C1 segment of cervical spinal cord (tissue), 14 donors: ENCODE measurements at places on chromosomes 1 and 21.
A peak's percentile ranks its signal among the peaks of the same experiment; 100 is the strongest.

GRCh38 chr1:186948535-186948934 lies 119.8 kb downstream of the PLA2G4A start:
- no peak for DNase-seq

DNA sequence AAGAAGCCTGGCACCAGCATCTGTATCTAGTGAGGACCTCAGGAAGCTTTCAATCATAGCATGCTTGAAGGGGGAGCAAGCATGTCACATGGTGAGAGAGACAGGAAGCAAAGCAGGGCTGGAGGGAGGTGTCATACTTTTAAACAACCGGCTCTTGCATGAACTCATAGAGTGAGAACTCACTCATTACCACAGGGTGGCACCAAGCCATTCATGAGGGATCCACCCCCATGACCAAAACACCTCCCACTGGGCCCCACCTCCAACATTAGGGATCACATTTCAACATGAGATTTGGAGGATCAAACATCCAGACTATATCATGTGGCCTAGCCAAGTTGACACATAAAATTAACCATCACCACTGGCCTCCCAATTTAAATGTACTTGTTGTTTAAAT lies 125.1 kb upstream of the KCND3 start:
- no peak for DNase-seq

DNA sequence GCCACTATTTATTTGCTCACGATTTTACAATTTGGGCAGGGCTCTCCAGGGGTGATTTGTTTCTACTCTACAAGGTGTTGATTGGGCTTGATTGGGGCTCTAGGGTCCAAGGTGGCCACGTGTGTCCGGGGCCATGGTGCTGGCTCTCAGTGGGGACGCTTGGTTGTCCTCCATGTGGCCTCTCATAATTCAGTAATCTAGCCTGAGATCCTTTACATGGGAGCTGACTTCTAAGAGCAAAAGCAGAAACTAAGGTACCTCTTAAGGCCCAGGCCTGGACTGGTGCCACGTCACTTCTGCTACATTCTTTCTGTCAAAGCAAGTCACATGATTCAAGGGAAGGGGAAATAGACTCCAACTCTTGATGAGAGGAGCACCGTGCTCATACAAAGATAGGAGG lies 8.1 kb upstream of the PSRC1 start:
- no peak for DNase-seq

DNA sequence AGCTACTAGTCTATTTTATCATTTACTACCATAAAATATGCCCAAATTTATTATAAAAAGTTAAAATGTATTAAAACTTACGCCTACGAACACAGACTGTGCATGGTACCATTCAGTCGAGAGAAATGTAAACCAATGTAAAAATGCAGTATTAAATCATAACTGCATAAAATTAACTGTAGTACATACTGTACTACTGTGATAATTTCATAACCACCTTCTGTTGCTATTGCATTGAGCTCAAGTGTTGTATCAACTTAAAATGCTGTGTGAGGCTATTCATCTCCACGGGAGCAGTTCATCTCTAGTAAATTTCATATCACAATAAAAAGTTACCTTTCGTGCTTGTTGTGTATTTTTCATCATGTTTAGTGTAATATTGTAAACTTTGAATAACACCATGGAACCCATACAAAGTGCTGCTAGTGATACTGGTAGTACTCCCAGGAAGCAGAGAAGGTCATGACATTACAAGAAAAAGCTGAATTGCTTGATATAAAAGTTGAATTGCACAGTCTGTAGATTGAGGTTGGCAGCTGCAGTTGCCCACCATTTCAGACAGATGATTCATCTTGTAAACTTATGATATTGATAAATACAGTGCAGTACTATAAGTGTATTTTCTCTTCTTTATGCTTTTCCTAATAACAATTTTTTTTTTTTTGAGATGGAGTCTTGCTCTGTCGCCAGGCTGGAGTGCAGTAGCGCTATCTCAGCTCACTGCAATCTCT lies 19.0 kb upstream of the CENPF start:
- DNase-seq, result no peak

- no peak for DNase-seq
These were observed 93.0 kb downstream of the USH2A start for GRCh38 chr1:216330262-216330661.

DNA sequence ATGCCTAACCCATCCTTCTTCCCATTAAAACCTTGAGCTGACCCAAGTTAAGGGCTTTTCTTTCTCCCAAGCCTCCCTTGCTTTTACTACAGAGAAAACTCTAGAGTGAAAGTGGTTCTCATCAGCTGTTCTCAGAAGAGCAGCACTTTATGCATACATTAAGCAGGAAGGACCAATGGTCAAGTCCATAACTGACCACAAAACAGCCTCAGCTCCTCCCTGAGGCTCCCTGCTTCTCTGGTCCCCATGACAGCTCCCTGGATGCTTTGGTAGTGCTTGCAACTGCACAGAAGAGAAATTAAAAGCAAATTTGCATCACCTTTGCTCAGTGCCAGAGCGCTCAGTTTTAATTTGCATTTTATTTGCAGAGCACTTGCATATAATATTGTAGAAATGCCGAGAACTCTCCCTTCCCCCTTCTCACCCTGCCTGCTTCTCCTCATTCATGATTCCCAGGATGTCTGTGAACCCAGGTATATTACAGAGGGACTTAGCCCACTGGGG lies 56.1 kb downstream of the LMX1A start:
- DNase-seq, result no peak

DNA sequence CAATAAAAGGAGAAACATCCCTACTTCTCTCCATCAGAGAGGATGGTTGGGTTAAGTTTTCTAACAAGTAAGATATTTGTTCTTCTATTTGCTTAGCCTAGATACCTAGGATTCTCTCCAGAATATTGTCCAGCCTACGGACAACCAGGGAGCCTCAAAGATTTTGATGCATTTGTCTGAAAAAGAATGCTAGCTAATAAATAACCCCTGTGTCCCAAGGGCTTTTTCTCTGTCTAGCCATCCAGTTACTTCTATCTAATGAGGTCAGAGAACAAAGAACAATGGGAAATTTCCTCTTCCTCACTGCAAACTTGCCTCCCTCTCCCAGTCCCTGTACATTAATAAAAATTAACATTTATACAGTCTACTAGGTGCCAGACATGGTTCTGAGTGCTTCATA lies 810 bp downstream of the RGS5 start:
- no peak for DNase-seq

GRCh38 chr21:34965200-34966174 lies 83.6 kb downstream of the RUNX1 start:
- DNase-seq, result no peak

- no peak for DNase-seq
These were observed 33.9 kb upstream of the CAMK1G start for GRCh38 chr1:209549443-209550205.

- DNase-seq, result peak; percentile 51
These were observed 31.1 kb upstream of the ZBTB40 start for GRCh38 chr1:22420455-22421053.

- DNase-seq, result no peak
These were observed 7.1 kb upstream of the MAP1LC3C start for GRCh38 chr1:242005866-242006535.

GRCh38 chr21:29800056-29800455 lies 139.7 kb downstream of the GRIK1 start:
- DNase-seq, result no peak

DNA sequence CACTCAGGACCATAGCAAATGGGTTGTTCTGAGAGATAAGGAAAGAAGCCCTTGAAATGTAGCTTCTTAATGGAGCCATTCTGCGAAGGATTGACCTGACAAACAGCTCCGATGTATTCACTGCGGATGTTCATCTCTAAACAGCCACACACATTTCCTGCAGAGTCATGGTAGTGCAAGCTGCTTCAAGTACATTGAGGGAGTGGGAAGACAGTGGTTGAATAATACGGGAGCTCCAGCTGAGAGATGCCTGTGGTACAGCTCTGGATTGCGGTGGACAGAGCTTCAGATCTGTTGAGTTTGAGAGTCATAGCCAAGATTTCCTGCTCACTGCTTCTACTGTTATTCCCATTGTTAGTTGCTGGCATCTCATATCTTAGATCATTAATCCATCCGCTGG lies 86.6 kb downstream of the ZBTB18 start:
- DNase-seq, result no peak

DNA sequence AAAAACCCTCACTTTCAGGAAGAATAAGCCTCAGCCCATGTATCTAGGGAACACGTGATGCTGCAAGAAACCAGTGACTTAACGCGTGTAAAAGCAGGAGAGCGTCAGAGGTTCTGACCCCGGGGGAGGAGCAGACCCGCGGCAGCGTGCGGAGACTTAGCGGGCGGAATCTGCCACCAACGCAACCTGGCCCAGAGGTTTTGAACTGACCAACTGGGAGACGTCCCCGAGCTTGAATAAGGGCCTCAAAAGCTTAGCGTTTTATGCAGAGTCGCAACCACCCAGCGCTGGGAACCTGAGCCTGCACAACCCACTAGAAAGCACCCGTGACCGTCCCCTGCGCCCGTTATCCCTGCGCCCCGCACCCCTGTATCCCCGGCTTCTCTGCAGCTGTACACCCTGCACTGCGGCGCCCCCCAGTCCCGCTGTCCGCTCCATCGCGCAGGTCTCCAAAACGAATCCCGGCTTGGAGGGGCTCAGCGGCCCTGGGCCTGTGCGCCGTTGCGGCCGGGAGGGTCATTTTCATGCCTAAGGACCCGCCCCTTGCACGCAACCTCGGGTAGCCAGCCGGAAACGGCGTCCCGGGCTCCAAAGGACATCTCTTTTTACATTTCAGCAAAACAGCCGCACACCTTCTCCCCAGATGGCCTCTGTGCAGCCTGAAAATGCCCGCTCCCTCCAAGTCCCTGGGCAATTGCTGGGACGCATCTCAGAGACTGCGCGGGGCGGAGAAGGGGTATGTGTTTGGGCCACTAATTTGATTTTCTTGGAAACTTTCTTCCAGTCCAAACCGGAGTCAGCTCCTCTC lies 29.4 kb upstream of the TRIM17 start:
- no peak for DNase-seq

GRCh38 chr1:180953291-180954004 lies 40.8 kb downstream of the KIAA1614 start:
- no peak for DNase-seq

DNA sequence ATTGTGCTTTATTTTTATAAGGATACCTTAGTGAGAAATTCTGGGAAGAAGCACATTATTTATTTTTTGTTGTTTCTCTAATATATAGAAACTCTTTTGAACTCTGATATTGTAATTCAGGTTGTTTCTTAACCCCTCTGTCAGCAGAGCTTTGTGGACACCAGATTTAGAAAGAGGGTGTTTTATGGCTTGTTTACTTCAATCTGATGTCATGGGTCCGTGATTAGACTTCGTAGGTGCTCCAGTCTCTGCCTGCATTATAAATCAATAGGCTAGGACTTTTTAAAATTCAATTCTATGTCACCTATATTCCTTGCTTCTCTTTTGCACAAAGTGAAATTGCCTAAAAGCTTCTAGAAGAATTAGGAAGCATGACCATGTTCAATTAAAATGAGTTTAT lies 47.3 kb upstream of the CCDC190 start:
- no peak for DNase-seq

DNA sequence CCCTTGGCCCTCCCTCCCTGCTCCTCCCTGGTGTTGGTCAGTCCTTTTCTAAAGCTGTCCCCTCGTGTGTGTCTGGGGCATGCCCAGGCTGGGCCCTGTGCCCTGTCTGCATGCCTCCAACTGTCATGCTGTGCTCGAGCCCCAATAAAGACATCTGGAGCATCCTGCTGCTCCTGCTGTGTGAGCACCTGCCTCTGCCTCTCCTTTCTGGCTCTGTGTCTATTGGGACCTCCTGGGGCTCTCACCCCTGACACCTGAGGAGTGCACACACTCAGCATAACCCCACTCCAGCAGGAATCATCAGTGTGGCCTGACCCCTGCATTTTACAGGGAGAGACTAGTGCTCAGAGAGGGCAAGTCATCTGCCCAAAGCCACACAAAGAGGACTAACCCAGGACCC lies 23.7 kb downstream of the KCNC4 start:
- no peak for DNase-seq

DNA sequence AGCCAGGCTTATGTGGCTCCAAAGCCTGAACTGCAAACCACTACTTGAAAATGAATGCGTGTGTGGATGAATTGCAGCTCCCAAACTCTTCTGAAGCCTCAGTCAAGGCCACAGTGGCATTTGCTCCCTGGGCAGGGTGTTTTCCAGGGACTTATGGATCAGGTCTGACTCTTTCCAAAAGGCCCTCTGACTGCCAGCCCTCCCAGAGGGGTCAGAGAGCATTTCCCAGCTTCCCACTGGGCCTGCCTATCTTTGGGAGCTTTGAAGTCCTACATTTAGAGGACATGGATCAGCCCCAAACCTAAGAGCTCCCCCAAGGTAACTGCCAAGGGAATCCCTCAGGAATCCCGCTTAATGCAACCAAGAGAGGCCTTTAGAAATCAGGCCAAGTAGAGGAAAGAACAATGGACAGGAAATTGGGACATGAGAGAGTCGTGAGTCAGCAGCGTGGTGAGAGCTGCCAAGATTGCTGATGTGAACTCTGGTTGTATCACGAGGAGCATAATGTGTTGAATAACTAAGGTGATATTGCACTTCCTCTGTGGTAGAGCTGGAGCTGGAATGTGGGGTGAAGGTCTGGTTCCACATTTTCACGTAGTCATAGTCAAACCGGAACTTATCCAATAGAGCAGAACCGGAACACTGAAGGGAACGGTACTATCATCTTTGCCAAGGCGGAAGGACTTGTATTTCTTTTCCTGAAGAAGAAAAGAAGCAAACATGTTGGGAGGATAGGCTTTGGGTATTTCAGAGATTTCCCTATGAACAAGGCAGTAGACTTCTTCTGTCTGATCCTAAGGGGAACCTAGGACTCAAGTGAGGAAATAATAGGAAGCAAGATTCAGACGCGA lies 99.4 kb upstream of the JUN start:
- DNase-seq, result peak; percentile 69

GRCh38 chr1:97761637-97762036 lies 159.2 kb downstream of the DPYD start:
- no peak for DNase-seq

DNA sequence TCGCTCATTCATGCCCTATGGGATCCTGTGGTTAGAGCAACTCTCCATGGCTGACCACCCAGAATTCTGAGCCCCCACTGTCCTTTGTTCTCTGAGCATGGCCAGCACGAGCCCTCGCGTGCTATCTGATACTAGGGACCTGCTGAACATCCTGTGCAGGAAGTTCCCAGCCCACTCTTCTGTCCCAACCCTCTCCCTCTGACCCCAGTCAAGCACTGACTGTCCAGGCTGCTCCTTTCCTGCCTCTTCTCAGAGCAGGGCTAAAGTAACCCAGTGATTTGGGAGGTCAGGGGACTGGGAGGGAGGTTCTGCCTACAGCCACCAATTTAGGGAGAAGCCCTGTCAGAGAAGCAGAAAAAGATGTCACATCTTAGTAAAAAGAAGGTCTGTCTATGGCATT lies 21.2 kb downstream of the CYP4B1 start:
- no peak for DNase-seq

DNA sequence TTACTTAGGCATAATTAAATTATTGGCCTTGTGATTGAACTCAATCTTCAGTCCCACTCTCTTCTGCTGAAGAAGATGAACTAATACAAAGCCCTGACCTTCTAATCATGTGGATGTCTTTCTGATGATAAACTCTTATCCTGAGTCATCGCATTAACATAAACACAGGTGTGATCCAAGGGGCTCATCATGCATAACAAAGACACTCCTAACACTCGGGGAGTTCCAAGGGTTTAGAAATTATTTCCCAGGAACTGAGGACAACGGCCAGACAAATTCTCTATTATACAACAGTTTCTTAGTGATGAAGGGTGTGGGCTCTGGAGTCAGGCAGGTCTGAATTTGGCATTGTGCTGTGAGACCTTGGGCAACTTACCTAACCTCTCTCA lies 18.0 kb downstream of the DUSP10 start:
- DNase-seq, result no peak

- no peak for DNase-seq
These were observed 22.5 kb upstream of the SLC27A3 start for GRCh38 chr1:153752571-153753195.

- DNase-seq, result no peak
These were observed 82.8 kb downstream of the DMRTB1 start for GRCh38 chr1:53541761-53542550.
